Osteocyte (in vitro differentiated cells): ENCODE measurements at places on chromosomes 3 and 15. TPM values are rescaled to one million over a fixed set of nuclear protein-coding genes. Genes with fewer than 3 reads are reported as not detected.
A peak's percentile ranks its signal among the peaks of the same experiment; 100 is the strongest.

DNA sequence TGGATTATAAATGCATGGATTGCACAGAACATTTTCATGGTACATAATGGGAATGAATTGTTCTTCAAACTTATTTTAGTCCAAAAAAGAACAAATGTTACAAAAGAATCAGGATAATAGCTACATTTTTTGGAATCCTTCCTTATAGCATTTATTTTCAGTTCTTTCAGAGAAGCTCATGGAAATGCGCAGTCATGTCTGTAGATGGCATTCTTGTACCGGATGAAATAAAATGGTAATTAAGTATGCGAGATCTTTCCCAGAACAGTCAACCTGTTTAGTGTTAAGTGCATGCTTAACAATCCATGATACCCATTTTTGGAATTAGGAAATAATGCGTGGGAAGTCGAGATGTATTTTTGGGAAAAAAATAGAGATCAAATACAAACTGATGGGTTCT lies 38.2 kb upstream of the GOLGA8B start:
- peaks cover 17% of the 10 kb centered on the region for H3K27me3 ChIP-seq
- peaks cover 20% of the 10 kb centered on the region for H3K4me1 ChIP-seq
- peaks cover 1% of the 10 kb centered on the region for H3K36me3 ChIP-seq
- DNase-seq: no peak
- H3K27ac ChIP-seq: no peak overlapping the region

DNA sequence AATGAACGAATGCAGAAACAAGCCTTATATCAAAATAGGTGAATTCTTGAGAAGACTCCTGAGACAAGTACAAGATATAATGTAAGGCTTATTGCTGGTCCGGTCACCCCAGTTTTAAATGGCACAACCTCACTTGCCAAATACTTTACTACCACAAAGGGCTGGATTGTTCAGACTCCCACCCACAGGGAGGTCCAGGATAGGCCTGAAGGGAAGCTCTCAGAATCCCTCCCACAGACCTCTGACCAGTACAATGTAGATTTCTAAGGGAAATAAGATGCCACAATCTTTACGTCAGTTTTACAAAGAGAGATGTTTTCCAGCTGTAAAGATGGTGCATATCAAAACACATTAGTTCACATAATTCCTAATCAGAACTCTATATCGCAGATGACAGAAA lies 577.7 kb upstream of the ADAMTS9 start:
- H3K4me1 ChIP-seq: no peaks in the 10 kb centered on the region
- H3K36me3 ChIP-seq: no peaks in the 10 kb centered on the region
- H3K27me3 ChIP-seq: peaks cover 2% of the 10 kb centered on the region
- H3K4me3 ChIP-seq: no peak overlapping the region
- H3K27ac ChIP-seq: no peak overlapping the region
- DNase-seq: no peak

GRCh38 chr15:68427366-68427765 lies 4.6 kb downstream of the ITGA11 start:
- H3K36me3 ChIP-seq: peaks cover 57% of the 10 kb centered on the region
- no peak for DNase-seq

DNA sequence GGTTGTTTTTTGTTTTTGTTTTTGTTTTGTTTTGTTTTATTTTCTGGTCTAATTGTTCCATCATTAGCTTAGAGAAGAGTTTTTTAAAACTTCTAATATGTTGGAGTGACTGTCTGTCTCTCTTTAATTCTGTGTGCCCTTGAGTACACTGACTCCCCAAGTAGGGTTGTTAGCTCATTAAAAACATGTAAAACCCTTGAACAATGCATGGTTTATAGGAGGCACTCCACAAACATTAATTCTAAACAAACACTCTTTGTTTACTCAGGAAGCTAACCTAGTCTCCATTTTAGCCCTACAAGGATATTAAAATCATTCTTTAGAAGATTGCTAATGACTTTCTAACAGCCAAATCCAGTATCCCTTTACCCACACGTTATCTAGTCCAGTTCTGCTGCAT lies 100.5 kb downstream of the CGGBP1 start:
- H3K27ac ChIP-seq: no peak overlapping the region
- H3K4me3 ChIP-seq: no peak overlapping the region

GRCh38 chr3:30768703-30769550 lies 125.5 kb downstream of the GADL1 start:
- H3K4me3 ChIP-seq: no peak overlapping the region
- peak; percentile 87 for DNase-seq
- H3K27me3 ChIP-seq: peaks cover 15% of the 10 kb centered on the region
- H3K36me3 ChIP-seq: no peaks in the 10 kb centered on the region

DNA sequence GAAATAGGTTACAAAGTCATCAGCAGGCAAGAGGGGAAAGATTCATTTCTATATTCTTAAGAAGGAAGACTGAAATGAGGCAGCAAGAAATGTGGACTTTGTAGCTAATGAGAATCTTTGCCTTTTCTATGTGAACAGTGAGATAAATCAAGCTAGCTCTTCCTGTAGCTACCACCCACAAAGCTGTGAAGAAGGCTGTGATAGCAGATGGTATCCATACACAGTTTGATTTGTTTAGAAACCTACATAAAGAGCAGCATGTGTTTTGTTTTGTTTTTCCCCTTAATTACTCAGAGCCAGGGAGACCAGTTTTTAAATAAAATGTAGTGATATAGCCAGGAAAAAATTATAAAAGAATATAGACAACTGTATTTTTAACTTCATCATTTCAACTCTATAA lies 45.5 kb downstream of the TEX9 start:
- H3K27ac ChIP-seq: no peak overlapping the region
- no peaks in the 10 kb centered on the region for H3K4me1 ChIP-seq
- no peaks in the 10 kb centered on the region for H3K36me3 ChIP-seq

- peaks cover 5% of the 10 kb centered on the region for H3K4me1 ChIP-seq
- peaks cover 12% of the 10 kb centered on the region for H3K36me3 ChIP-seq
- no peak overlapping the region for H3K27ac ChIP-seq
- no peak overlapping the region for H3K4me3 ChIP-seq
Observed at GRCh38 chr3:126798521-126798920, 94.5 kb downstream of the CHCHD6 start.

DNA sequence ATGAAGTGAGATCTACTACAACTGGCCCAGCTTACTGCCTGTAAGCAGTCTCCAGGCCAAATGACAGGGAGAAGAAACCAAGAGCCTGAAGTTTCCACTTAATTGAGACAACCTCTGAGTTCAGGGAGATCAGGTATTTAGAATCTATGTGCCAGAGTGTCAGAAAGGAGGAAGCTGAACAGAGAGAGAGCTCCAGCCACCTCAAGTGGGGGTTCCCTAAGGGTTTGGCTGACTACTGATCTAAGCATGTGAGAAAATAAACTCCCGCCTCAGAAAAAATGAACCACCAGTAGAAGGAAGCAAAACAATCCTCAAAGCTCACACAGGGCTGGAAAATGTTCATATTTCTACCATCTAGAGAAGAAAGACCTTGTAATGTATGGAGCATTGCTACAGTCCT lies 25.0 kb downstream of the ADAM10 start:
- peak overlapping the region; percentile 69 for H3K27ac ChIP-seq
- H3K4me1 ChIP-seq: peaks cover 44% of the 10 kb centered on the region
- no peaks in the 10 kb centered on the region for H3K27me3 ChIP-seq
- DNase-seq: no peak

- H3K27me3 ChIP-seq: peaks cover 75% of the 10 kb centered on the region
- DNase-seq: no peak
Observed at GRCh38 chr3:71786551-71786950, 1.6 kb upstream of the PROK2 start.

DNA sequence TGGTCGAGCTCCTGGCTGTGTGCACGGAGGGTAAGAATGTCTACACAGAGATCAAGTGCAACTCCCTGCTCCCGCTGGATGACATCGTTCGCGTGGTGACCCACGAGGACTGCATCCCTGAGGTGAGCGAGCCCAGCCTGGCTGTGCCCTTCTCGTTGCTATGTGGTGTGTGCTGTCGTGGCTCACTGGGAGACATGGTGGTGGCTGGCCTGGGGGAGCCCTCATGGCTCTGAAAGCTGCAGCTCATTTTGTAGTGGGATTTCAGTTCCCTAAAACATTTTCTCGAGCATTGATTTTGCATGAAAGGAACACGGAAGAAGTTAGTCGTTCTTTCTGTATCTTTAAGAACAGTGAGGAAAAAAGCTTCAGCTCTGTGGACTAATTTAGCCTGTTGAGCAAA lies 200.5 kb downstream of the ITPR1 start:
- H3K27ac ChIP-seq: no peak overlapping the region
- no peaks in the 10 kb centered on the region for H3K4me1 ChIP-seq
- no peak overlapping the region for H3K4me3 ChIP-seq
- H3K27me3 ChIP-seq: no peaks in the 10 kb centered on the region
- peaks cover 18% of the 10 kb centered on the region for H3K36me3 ChIP-seq

The BTLA gene
- total RNA-seq: not detected in 2 replicates

GRCh38 chr3:23923786-23924185 lies 6.9 kb downstream of the RPL15 start:
- peak overlapping the region; percentile 73 for H3K27ac ChIP-seq
- H3K36me3 ChIP-seq: peaks cover 24% of the 10 kb centered on the region
- H3K4me1 ChIP-seq: peaks cover 43% of the 10 kb centered on the region
- no peak for DNase-seq

DNA sequence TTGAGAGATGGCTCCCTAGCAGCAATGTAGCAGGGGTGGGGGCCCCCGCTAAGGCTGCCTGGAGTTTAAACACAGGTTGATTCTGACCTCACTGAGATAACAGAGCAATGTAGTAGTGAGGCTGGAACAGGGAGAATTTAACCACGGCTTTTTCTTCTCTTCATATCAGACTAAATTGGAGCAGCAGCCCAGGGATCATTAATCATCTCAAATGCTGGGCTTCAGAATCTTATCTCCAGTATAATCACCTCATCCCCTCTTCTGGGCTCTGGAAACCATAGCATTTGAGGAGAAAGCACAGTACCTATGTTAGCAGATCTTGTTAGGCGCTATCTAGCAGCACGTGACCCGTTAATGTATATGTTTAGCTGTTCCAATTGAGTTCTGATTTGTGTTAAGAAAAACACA lies 25.4 kb upstream of the DET1 start:
- H3K27me3 ChIP-seq: peaks cover 11% of the 10 kb centered on the region
- no peaks in the 10 kb centered on the region for H3K36me3 ChIP-seq
- DNase-seq: no peak
- H3K27ac ChIP-seq: no peak overlapping the region

The ZPLD1 gene
- not detected in 2 replicates for total RNA-seq

DNA sequence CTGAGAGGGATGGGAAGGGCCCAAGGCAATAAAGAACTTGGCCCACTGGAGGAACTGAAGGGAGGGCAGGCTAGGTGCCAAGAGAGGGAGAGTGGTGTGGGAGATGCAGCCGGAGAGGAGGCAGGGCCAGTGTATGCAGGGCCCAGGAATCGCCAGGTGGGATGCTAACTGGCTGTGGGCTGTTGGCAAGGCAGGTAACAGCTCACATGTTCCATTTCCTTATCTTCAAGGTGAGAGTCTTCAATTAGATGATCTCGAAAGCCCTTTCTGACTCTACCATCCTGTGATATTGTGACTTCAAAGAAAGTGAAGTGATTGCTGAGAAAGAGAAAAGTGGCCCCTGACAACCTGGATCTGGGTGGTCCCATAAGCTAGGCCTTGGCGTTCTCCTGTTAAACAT lies 49.0 kb downstream of the CASR start:
- no peak for DNase-seq
- H3K36me3 ChIP-seq: no peaks in the 10 kb centered on the region

DNA sequence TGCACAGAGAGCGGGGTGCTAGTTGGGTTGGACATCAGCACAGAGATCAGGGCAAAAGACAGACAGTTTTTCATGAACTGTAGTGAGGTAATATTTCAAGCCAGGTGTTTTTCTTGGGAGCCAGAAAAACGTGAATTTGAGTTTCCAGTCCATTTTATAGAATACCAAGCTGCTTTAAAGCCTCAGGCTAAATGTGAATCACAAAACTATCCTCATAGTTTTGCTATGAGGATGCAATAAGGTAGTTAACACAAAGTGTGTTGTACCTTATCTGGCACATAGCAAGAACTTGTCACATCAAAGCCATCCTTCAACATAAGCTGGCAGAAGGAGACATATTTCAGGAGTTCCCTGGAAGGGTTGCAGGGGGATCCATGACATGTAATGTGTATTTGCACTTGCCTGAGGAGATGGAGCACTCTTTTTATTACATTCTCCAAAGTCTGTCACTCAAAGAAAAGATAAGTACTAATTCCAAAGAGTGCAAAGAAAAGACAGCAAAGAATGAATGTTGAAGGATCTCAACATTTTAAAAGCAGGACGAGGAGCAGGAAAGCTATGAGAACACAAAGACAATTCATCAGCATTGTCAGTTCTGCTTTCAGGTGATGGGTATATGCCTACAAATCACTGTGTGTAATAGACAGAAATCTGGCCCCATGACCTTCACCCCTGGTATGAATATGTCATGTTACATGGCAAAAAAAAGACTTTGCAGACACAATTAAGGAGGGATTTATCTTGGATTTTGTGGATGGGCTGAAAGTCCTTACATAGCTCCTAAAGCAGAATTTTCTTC lies 1046.4 kb downstream of the NTRK3 start:
- no peak for DNase-seq
- H3K36me3 ChIP-seq: no peaks in the 10 kb centered on the region
- H3K27ac ChIP-seq: no peak overlapping the region
- no peaks in the 10 kb centered on the region for H3K27me3 ChIP-seq
- H3K4me1 ChIP-seq: no peaks in the 10 kb centered on the region

DNA sequence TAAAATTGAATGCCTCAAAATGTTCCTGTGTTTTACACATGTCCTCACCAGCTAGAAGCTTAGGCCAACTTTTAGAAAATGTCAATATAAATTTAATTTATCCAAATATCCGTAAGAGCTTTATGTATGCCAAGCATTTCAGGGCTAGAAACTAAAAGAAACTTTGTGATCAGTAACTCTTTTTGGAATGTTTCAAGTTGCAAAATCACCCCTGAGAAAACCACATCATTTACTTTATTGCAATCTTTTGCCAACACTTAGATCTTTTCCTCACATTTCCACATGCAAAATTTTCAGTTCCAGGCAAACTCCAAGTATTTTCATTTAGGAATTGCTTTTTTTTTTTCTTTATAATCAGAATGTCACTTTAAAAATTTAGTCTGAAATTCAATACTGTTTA lies 20.1 kb upstream of the IGF1R start:
- H3K27me3 ChIP-seq: peaks cover 87% of the 10 kb centered on the region
- no peaks in the 10 kb centered on the region for H3K36me3 ChIP-seq
- DNase-seq: no peak
- H3K4me3 ChIP-seq: no peak overlapping the region
- H3K27ac ChIP-seq: no peak overlapping the region

DNA sequence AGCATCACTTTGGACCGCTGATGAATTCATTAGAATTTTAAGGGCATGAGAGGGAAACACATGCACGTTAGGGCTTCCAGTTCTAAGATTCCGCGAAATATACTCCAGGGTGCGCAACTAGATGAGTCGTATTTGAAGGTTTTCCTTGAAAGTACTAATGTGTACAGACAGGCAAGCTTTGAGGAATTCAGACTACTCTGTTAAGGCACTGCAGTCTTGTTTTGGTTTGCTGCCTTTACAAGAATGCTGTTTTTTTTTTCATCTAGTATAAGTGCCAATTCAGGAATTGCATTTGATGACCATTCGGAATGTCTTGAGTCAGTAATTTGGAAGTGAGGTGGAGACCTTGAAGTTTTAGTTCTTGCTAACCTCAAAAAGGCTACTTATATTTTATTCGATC lies 19.1 kb downstream of the TRNT1 start:
- H3K27ac ChIP-seq: no peak overlapping the region
- H3K27me3 ChIP-seq: no peaks in the 10 kb centered on the region
- no peaks in the 10 kb centered on the region for H3K4me1 ChIP-seq
- peaks cover 55% of the 10 kb centered on the region for H3K36me3 ChIP-seq
- DNase-seq: no peak
